ENCODE measurements at places on chromosomes 7 and 10. TPM values are rescaled to one million over a fixed set of nuclear protein-coding genes. Genes with fewer than 3 reads are reported as not detected.

DUSP5 gene
- total RNA-seq: 15.0 TPM

IL6 gene
- not detected for total RNA-seq

CDK1 gene
- total RNA-seq: 199 TPM

CLDN4 gene
- total RNA-seq: 249 TPM

DNA sequence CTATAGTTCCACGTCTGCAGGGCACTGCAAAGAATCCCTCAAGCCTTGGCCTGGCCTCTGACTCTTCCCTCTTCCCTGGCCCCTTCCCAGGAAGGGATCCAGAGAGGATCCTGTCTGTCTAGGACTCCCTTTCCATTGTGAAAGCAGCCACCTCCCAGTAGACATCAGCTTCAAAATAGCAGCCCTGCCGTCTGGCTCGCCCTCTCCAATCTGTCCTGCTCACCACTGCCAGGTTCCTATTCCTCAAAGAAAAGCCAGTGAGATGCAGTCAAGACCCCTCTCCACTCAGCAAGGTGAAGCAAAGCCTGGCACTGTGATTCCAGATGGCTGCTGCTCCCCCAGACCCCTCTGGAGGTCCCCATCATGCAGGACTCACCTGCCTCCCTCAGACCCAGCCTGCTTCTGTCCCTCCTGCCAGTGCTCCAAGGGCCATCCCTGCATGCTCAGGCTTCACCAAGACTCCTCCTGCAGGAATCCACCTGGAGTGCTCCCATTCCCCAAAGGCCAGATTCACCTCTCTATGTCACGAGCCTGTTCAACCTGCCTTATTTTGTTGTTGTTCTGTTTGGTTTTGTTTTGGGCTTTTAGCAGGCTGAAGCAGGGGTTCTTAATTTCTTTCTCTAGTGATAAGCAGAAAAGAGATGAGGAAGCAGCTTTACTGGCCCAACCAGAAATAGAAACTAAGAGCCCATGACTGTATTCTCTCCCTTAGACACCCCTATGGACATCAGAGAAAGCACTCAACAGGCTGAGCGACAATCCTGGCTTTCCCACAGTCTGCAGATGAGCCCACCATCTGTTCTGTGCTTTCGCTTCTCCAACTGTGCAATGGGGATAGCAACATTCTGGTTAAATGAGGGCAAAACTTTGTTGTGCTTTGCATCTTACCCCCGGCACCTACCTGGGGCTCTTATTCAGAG, 305.1 kb downstream of the GRID1 start:
- no peaks in the 10 kb centered on the region for H3K36me3 ChIP-seq
- H3K27me3 ChIP-seq: no peaks in the 10 kb centered on the region
- no peak for DNase-seq
- no peak overlapping the region for H3K27ac ChIP-seq
- no peaks in the 10 kb centered on the region for H3K4me1 ChIP-seq
- H3K4me3 ChIP-seq: no peak overlapping the region

DNA sequence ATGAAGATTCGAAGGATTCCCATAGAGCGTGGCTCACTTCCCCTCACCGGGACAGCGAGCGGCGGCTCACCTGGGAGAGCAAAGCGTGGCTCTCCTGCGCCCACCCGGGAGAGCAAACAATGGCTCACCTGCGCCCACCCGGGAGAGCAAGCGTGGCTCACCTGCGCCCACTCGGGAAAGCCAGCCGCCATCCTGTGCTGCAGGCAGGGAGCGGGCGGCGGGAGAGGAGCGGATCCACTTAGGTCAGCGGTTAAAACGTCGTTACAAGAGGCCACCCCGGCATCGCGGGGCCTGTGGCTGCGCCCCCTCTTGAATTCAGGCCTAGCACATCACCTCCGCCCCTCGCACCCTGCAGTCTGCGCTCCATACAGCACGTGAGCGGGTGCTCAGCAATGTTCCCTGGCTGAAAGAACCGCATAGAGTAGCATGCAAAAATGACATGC, 461 bp upstream of the FIGNL1 start:
- H3K4me3 ChIP-seq: peak overlapping the region; percentile 94
- H3K4me1 ChIP-seq: peaks cover 27% of the 10 kb centered on the region
- no peaks in the 10 kb centered on the region for H3K27me3 ChIP-seq
- peak overlapping the region; percentile 79 for H3K27ac ChIP-seq
- no peak for DNase-seq
- H3K36me3 ChIP-seq: no peaks in the 10 kb centered on the region

- no peak overlapping the region for H3K27ac ChIP-seq
- H3K4me3 ChIP-seq: no peak overlapping the region
- H3K4me1 ChIP-seq: peaks cover 62% of the 10 kb centered on the region
- no peaks in the 10 kb centered on the region for H3K36me3 ChIP-seq
These were observed 46.1 kb upstream of the SEPTIN7 start for GRCh38 chr7:35754741-35755140.

DNA sequence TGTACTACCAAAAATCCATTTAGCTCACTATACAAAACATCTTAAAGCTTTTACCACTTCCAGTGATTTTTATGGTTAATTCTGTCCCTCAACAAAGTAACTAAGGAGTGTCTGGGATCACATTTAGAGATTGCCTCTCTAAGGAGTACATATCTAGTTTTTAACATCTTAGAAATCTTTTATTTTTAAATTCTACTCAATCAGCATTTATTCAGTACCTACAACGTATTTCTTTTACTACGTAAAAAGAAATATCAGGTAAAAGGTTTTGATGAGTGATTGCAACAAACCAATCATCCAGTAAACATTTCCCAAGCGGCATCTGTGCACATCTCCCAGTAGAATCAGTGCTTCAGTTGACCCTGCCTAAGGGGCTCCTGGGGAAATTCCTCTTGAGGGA, 31.9 kb downstream of the LAMB1 start:
- peaks cover 2% of the 10 kb centered on the region for H3K36me3 ChIP-seq
- peak overlapping the region; percentile 4 for H3K27ac ChIP-seq
- peaks cover 59% of the 10 kb centered on the region for H3K4me1 ChIP-seq
- H3K27me3 ChIP-seq: no peaks in the 10 kb centered on the region
- no peak for DNase-seq

DNA sequence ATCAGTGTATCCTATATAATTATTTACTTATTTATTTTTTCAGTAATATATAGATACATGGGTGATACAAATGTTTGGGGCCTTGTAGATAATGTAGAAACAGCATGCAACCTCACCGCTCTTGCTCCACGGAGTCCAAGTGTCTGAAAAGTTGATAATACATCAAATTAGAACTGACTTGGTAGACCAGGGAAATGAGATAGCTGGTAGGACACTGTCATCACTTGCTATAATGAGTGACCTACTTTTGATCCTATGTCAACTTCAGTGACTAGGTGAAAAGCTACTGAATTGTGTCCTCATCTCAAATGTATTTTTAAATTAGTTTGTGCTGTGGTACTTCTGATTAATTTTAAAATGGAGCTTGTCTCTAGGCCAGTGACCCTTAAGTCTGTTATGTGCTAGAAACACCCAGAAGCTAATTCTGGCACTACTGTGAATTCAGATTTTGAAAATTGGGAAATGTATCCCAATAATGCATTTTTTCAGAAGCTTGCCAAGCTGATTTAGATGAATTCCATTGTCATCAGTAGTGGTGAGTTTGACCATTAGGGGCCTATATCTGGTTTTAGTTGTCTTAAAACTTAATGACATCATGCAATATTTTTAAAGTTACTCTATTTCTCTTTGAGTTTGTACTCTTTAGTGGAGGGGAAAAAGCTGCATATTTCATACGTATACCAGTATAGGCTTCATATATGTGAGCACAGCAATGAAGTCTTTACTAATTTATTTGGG, 17.4 kb downstream of the CDK1 start:
- no peak overlapping the region for H3K4me3 ChIP-seq
- peaks cover 5% of the 10 kb centered on the region for H3K36me3 ChIP-seq
- no peak overlapping the region for H3K27ac ChIP-seq
- H3K4me1 ChIP-seq: 0 out of 2 replicates have a peak, but pooled peaks cover 3% of the 10 kb centered on the region

GRCh38 chr7:153190452-153190851, 430.9 kb downstream of the ACTR3B start:
- peak; percentile 50 for DNase-seq
- no peaks in the 10 kb centered on the region for H3K36me3 ChIP-seq
- H3K4me1 ChIP-seq: no peaks in the 10 kb centered on the region
- H3K4me3 ChIP-seq: no peak overlapping the region

DNA sequence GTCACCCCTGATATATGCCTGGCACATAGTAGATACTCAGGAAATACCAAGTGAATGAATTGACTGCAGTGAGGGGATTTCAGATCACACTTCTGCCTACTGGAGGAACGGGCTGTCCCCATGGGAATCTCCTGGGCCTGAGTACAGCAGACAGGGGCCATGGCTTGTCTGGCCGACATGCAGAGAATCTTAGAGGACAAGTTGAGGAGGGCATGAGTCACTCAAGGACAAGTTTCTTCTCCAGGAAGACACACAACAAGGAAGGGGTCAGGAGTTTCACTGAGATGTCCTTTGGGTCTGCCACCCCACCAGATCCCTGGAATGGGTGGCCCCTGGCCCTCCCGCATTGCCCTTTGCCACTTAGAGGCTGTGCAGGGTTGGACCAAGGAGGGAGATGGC, 20.7 kb downstream of the PLPP4 start:
- no peaks in the 10 kb centered on the region for H3K4me1 ChIP-seq
- H3K36me3 ChIP-seq: no peaks in the 10 kb centered on the region
- no peak overlapping the region for H3K4me3 ChIP-seq
- no peak overlapping the region for H3K27ac ChIP-seq

GRCh38 chr7:26208040-26208439, 6.5 kb downstream of the CBX3 start:
- H3K4me1 ChIP-seq: 0 out of 2 replicates have a peak, but pooled peaks cover 7% of the 10 kb centered on the region
- no peak for DNase-seq
- no peaks in the 10 kb centered on the region for H3K27me3 ChIP-seq
- peaks cover 4% of the 10 kb centered on the region for H3K36me3 ChIP-seq
- H3K4me3 ChIP-seq: no peak overlapping the region
- H3K27ac ChIP-seq: no peak overlapping the region

DNA sequence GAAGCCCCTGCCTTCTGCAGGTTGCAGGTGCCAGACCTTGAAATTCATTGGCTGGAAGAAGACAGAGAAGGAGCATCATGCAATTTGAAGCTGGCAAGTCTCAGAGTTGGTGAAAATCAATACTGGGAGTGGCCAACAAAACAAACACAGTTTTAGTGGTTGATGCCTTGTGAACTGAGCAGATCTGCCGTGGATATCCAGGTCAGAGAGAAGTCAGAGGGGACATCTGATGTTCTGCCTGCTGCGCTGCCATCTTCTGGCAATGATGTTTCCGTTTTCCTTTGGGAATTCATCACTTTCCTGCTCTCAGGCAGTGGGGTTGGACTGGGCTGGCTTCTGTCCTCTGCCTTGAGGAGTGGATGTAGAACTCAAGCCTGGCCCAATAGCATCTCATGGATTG, 132.0 kb downstream of the RPS24 start:
- no peak for DNase-seq
- H3K27ac ChIP-seq: no peak overlapping the region
- no peak overlapping the region for H3K4me3 ChIP-seq
- H3K36me3 ChIP-seq: no peaks in the 10 kb centered on the region
- H3K4me1 ChIP-seq: no peaks in the 10 kb centered on the region
- H3K27me3 ChIP-seq: no peaks in the 10 kb centered on the region

GRCh38 chr7:85038466-85038865, 148.4 kb downstream of the SEMA3D start:
- H3K4me3 ChIP-seq: no peak overlapping the region
- H3K27me3 ChIP-seq: no peaks in the 10 kb centered on the region
- H3K27ac ChIP-seq: no peak overlapping the region
- H3K36me3 ChIP-seq: no peaks in the 10 kb centered on the region
- no peaks in the 10 kb centered on the region for H3K4me1 ChIP-seq

- H3K4me1 ChIP-seq: no peaks in the 10 kb centered on the region
- no peak for DNase-seq
- no peaks in the 10 kb centered on the region for H3K27me3 ChIP-seq
- no peak overlapping the region for H3K4me3 ChIP-seq
- H3K36me3 ChIP-seq: no peaks in the 10 kb centered on the region
These were observed 297.3 kb downstream of the EXOC4 start for GRCh38 chr7:133550145-133550544.

DNA sequence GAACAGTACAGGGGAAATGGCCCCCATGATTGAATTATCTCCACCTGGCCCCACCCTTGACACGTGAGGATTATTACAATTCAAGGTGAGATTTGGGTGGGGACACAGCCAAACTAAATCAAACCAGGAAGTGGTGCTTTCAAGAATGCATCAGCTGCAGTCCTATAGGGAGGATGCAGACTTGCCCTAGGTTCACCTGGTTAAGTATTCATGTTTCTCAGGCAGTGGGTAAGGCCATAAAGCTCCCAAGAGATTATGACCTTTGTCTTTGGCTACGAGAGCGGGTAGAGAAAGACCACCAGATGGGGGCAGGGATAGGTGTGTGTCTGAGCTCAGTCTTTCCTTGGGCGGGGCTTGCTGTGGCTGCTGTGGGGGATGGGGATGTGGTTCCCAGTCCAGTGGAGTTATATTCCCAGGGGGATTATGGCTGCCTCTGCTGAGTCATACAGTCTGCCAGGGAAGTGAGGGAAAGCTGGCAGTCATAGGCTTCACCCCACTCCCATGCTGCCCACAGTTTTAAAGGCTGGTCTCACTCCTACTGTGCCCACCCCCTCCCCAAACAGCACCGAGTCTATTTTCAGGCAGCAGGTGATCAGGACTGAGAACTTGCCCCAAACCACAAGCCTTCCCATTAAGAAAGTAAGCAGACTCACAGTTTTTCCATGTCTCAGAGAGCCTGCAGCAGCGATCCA, 8.4 kb upstream of the R3HCC1L start:
- no peaks in the 10 kb centered on the region for H3K4me1 ChIP-seq
- no peaks in the 10 kb centered on the region for H3K36me3 ChIP-seq

DNA sequence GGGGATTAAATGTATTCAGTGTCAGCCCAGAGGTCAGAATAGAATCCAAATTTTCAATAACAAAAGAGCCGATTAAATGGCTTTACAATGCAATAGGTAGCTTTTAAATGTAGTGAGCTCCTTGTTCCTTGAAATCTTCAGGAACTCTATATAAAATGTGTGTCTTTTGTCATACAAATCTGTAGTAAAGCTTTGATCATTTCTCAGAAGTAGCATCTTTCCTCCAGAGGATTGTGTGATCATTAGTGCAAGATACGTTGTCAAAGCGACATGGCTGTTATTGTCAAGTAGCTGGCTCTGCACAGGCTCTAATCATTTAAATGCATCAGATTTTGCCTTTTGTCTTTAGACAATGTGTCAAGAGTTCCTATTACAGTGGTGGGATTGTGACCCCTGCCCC, 116.1 kb upstream of the NAMPT start:
- no peak overlapping the region for H3K4me3 ChIP-seq
- H3K4me1 ChIP-seq: no peaks in the 10 kb centered on the region
- no peaks in the 10 kb centered on the region for H3K27me3 ChIP-seq
- no peak overlapping the region for H3K27ac ChIP-seq
- DNase-seq: no peak

- no peak for DNase-seq
- no peaks in the 10 kb centered on the region for H3K27me3 ChIP-seq
- H3K4me3 ChIP-seq: no peak overlapping the region
- no peaks in the 10 kb centered on the region for H3K36me3 ChIP-seq
- H3K4me1 ChIP-seq: no peaks in the 10 kb centered on the region
- no peak overlapping the region for H3K27ac ChIP-seq
These were observed 434.5 kb downstream of the SUGCT start for GRCh38 chr7:40569326-40569725.
